Mesenteric fat pad (tissue), 1 donor: ENCODE measurements at places on chromosomes 2 and 18. TPM values are rescaled to one million over a fixed set of nuclear protein-coding genes. Genes with fewer than 3 reads are reported as not detected.

Gene RBM44
- total RNA-seq = 1.3 TPM

Gene WNT10A
- total RNA-seq = not detected

DNA sequence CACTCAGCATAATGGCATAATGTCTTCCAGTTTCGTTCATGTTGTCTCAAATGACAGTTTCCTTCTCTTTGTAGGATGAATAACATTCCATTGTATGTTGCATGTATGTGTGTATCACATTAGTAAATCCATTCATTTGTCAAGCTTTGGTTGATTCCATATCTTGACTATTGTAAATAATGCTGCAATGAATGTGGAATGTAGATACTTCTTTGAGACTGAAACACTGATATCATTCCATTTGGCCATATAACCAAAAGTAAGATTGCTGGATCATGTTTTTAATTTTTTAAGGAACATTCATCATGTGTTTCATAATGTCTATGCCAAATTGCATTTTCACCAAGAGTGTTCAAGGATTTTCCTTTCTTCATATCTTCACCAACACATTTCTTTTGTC lies 1711.4 kb upstream of the PIK3C3 start:
- DNase-seq = no peak

DNA sequence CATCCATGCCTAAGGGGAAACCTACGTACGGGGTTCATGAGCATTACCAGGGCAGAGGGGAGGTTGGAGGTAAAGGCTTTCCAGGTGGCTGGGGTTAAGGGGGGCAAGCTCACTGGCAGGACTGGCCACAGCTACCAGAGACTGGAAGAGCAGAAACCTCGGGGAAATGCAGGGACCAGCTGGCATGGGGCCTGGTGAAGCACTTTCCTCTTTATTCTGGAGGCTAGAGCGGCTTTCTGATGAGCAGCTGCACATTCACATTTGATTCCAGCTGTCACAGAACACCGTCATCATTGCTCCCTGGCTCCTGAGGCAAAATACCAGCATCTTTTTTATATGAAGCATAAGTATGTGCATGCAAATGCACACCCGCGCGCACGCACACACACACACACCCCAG lies 28.7 kb upstream of the LRRC30 start:
- DNase-seq = no peak

Gene PLCL1
- 3.6 TPM for total RNA-seq

DNA sequence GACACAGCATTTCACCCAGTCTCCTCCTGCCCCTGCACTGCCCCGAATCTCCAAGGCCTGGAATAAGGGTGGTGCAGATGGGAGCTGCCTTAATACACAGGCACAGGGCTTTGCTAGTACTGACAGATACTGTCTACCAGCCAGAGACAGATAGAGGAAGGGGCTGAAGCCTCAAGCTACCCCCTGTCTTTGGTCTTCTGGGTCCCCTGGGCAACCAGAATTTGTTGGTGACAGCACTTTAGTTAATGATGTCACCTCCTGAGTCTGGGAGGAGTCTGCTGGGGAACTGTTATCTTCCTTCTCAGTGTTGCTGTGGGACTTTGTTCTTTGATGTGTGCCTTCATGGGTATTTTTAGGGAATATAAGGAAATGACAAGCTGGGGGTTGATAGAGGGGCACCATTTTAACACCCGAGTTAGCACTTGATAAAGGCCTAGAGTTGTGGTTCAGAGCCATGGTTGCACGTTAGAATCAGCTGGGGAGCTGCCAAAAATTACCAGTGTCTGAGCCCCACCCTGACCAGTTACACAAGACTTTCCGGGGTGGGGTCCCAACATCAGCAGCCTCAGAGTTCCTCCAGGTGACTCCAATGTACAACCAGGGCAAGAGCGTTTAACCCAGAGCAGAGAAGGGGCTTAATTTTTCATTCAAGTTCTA lies 136.8 kb downstream of the SMAD7 start:
- DNase-seq = peak; percentile 43

DNA sequence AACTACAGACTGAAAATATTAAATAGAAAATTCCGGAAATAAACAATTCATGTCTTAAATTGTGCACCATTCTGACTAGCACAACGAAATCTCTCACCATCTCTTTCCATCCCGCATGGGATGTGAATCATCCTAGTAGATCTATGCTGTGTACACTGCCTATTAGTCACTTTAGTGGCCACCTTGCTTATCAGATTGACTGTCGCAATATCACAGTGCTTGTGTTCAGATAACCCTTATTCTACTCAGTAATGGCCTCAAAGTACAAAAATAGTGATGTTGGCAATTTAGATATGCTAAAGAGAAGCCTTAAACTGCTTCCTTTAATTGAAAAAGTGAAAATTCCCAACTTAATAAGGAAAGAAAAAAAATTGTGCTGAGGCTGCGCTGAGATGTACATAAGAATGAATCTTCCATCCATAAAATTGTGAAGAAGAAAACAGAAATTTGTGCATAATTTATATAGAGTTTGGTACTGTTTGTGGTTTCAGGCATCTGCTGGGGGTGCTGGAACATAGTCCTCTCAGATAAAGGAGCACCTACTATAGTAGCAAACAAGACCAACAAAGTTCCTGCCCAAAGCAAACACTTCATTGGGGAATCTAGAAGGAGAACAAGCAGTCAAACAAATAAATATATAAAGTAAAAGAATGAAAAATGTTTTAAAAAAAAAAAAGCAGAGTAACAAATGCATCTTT lies 12.0 kb downstream of the PSMD1 start:
- no peak for DNase-seq
